ENCODE measurements at places on chromosomes 4 and X.

GRCh38 chr4:154332681-154333421, 158.7 kb downstream of the DCHS2 start:
- no peak for DNase-seq

GRCh38 chr4:4672402-4672801, 130.6 kb upstream of the STX18 start:
- no peak for DNase-seq

DNA sequence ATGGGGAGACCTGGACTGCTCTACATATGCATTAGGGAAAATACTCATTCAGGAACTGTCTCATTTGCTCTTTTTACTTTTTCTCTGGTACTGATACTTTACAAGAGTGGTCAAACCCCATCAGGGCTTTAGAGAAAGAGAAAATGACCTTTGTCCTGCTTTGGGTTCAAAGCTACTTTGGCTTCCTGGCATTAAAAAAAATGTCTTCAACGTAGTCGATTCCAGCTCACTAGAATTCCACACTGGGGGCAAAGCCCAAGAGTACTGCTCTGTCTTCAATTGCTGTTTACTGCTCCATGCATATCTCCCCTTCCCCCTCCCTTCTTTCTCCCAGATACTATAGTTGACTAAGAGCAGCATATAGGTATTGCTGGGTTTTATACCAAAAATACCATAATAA, 98.0 kb downstream of the PAPSS1 start:
- DNase-seq: no peak

DNA sequence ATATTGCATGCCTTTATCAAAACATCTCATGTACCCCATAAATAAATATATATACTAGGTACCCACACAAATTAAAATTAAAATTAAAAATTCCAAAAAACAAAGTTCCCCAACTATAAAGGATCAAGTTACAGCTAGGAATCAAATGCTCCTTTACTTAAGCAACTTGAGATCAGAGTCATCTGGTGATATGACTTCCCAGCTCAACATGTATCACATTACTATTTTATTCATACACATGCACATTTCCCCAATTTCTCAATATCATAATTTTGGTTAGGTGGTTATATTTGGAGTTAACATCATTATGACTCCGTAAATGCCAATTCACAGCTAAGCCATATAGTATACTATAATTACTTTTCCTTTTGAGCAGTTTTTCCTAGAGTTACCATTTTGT, 60.9 kb downstream of the CLOCK start:
- no peak for DNase-seq

GRCh38 chrX:106898462-106898861, 4.7 kb downstream of the RIPPLY1 start:
- DNase-seq: no peak

- no peak for DNase-seq
These were observed 39.5 kb upstream of the SMIM10L2A start for GRCh38 chrX:135382260-135382659.

DNA sequence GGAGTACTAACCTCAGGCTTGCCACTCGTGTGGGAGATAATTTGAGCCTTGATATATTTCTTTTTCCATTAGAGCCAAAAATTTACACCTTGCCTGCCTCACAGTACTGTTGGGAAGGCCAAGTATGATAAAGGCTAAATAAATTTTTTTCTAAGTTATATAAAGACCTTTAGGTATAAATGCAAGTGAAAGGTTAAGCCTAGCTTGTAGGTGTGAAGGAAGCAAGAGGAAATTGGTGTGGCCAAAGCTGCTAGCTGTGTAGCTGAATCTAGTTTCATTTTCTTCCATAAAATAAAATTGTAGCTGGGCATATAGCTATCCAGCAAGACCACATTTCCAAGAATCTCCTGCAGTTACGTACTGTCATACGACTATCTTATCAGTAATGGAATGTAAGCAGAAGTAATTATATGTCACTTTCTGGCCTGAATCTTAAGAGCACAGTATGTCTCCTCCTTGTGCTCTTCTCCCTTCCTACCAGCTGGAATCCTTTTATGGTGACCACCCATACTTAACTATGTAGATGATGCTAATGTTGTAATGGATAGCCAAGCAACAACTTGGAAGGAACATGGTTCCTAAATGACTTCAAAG, 14.3 kb upstream of the GABRE start:
- DNase-seq: no peak

DNA sequence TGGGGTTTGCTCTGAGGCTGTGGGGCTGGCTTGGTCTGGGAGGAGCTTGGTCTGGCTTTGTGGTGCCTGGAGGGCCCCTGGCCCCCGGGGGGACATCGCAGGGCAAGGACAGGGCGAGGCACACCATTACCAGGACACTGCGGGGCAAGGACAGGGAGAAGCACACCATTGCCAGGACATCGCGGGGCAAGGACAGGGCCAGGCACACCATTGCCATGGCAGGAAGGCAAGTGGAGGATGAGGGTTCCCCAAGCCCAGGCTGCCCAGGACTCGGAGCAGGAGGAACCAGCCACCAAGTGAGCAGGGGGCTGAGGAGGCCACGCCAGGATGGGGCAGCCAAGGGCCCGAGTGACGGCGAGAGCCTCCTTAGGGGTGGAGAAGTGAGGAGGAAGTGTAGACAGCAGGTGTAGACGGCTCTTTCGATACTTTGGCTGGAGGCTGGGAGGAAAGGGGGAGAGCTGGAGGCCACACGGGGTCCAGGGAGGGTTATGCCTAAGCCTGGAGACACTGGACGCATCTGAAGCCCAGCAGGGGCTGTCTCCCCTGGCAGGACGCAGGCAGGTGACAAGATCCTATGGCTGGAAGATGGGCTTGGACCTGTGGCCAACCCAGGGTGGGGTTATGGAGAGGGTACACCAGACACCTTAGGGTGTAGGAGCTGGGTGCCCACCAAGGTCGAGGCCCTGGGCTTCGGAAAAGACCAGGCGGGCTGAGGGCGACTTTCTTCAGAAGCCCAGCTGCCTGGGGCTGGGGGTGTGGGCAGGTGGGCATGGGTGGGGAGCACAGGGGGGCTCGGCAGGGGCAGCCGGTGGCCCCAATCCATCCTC, 7.3 kb downstream of the NKX1-1 start:
- DNase-seq: no peak

GRCh38 chrX:38484607-38485498, 76.5 kb upstream of the TSPAN7 start:
- DNase-seq: no peak

GRCh38 chr4:86055898-86056297, 304.0 kb downstream of the MAPK10 start:
- DNase-seq: no peak

- DNase-seq: no peak
These were observed 73.9 kb downstream of the AMELX start for GRCh38 chrX:11366998-11367595.

- DNase-seq: no peak
These were observed 376.4 kb upstream of the NOCT start for GRCh38 chr4:138639018-138639741.

DNA sequence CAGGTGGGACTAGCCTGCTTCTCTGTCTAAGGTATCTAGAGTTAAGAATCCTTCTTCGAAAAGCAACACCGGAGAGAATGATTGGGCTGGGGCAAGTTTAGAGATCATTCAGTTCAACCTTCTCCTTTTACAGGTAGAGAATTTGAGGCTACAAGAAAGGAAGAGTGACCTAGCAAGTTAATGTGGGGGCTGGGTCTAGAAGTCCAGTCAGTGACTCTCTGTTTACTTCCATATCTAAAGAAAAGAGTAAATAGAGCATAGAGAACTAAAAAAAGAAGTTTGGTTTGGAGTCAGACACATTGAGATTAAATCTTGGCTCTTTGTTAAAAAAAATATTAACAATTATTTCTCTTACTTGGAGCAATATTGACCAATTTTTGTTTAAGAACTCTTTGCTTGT, 64.1 kb upstream of the NPNT start:
- no peak for DNase-seq

DNA sequence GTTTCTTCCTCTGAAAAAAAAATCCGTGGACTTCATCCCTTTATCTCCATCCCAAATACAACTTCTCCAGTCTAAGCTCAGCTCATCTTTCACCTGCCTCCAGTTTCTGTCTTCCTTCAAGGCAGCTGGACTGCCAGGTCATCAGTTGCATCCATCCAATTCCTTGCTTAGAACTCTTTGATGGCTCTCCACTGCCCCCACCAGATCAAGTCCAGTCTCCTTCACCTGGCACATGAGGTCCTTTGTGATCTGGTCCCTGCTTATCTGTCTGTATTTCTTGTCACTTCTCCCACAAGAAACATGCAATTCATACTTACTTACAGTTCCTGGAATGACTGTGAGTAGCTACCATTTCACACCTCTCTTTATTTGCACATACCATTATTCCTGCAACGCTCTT, 33.8 kb downstream of the OTUD6A start:
- no peak for DNase-seq

DNA sequence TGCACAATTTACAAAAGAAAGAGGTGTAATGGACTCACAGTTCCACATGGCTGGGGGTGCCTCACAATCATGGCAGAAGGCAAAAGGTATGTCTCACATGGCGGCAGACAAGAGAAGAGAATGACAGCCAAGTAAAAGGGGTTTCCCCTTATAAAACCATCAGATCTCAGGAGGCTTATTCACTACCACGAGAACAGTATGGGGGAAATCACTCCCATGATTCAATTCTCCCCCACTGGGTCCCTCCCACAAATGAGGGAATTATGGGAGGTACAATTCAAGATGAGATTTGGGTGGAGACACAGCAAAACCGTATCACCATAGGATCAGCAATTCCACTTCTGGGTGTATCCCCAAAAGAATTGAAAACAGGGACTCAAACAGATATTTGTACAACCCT, 97.5 kb upstream of the STX18 start:
- DNase-seq: no peak

- no peak for DNase-seq
These were observed 79.7 kb upstream of the BANK1 start for GRCh38 chr4:101710806-101711205.
